ENCODE measurements at places on chromosomes 3 and 15.

DNA sequence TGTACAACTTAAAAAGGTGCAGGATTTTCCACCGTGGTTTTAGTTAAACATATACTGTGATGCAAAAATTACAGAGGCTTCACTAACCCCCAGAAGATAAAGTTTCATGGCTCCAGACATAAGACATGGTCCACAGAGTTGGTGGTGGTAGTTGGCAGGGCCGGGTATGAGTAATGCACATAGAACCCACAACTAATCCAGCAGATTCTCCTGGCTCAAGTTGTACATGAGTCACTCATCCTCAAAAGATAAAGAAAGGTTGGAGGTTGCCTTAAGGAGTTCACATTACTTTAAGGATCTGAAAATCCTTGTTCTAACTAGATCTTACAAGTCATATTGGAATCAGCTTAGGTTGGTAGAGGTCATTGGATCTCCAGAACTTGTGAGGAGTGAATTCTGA lies 98.3 kb upstream of the ZBTB20 start:
- DNase-seq, result no peak

- no peak for DNase-seq
Observed at GRCh38 chr15:63582718-63583426, 14.3 kb upstream of the FBXL22 start.

DNA sequence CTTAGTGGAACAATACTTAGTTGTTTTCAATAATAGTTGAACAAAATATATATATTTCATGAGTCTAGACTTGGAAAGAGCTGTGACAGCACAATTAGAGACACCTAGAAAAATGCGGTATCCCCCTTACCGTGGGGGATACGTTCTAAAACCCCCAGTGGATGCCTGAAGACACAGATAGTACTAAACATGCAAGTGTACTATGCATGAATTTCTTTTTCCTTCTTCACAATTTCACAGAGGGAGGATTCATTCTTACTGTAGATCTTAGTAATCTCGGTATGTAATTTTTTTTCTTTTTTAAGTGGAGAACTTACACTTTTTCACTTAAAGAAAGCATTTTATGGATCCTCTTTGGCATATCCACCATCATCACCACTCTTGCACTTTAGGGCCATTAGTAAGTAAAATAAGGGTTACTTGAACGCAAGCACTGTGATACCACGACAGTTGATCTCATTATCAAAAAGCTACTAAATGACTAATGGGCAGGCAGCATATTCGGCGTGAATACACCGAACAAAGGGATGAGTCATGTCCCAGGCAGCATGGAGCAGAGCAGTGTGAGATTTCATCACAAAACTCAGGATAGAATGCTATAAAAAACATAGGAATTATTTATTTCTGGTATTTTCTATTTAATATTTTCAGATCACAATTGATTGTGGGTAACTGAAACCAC lies 72.3 kb upstream of the ZNF280D start:
- peak; percentile 48 for DNase-seq

DNA sequence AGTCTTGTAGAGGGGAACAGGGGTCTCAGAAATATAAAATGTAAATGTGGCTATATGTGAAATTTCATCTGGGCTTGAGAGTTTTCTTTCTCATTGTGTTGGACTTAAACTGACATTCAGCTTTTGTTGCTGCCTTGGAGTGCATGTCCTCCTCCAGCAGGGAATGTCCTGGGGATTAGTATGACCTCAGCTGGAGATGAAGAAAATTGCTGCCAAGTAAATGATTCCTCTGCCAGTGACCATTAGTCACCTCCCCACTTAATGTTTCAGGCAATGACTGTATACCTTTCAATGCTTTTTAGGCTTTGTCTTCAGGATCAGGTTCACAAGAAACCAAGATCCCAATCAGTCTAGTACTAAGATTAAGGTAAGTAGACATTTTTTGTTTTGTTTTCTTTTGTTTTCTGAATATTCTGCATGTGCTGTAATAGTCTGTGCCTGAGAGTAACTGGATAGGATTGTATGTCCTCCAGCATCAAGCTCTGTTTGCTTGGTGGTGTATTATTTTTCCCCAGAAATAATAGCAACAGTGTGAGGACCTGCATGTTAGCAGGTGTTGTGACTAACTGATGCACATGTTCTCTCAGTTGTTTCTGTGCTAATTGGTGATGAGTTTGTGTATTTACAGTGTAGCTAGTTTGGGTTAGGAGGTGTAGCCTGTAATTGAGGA lies 18.1 kb upstream of the SLC22A13 start:
- peak; percentile 64 for DNase-seq

DNA sequence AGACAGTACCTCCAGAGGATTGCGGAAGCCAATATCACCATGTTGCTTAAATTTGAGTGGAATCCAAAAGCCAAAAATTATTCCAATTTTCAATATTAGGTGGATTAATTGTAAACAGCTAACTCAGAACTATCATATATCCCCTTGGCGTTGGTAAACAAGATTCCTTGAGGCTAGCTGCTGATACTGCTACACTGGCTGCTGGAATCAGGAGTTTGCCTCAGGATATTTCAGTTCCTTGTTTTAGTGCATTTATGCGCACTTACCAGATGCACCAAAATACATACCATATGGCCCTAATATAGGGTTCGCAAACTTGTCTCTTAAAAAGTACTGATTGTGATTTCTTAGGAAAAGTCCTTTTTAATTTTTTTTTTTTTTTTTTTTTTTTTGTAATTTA lies 605.2 kb upstream of the NAALADL2 start:
- DNase-seq, result no peak

- no peak for DNase-seq
Observed at GRCh38 chr3:38165722-38166387, 518 bp downstream of the OXSR1 start.

GRCh38 chr3:150985711-150986110 lies 13.2 kb upstream of the CLRN1 start:
- DNase-seq, result no peak

DNA sequence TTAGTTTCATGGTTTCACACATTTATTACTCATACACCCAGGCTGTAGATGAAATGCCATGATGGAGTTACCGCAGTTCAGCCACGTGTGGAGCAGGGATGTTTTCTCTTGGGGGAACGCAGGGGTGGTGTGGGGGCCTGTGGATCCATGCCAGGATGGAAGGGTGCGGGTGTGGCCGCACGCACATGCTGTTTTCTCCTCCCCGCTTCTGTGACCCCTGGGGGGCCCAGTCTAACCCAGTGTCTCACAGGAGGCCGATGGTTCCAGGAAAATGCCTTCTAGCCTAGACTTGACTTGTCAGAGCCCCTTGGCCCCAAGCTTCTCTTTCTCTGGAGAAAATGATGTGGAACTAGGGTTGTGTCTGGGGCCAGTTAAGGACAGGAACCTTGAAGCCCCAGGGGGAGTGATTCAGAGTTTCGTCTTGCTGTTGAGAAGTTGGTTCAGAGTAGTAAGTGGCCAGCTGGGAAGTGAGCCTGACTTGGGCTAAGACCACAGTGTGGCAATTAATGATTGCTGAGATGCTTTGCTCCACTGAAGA lies 240.4 kb upstream of the BHLHE40 start:
- no peak for DNase-seq

DNA sequence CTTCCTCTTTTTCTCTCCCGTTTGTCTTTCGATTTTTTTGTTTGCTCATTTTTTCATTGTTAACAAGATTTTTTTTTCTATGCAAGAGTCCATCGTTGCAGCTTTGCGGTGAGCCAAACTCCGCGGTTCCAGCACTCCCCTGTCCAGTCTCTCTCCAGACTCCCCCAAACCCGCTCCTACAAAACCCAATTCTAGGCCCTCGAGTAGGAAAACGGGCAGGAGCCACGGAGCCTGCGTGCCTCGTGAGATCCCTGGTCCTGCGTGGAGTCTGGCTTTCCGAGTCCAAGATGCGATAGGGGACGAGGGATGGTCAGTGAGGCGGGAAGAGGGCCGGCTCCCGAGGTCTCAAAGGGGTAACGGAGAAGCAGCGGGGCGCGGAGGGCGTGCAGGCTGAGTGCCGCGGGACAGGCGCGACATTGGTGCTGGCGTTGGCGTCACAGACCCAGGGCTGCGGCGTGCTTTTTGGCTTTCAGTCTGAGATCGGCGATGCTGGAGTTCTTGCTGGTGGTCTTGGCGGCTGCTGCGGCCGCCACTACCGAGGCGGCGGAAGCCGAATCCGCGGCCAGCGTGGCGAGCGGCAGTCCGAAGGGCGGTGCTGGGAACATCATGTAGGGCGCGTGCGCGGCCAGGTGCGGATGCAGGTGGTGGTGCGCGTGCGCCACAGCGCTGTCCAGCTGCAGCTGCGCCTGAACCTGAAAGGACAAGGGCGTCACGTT lies 8.5 kb downstream of the SHOX2 start:
- no peak for DNase-seq

DNA sequence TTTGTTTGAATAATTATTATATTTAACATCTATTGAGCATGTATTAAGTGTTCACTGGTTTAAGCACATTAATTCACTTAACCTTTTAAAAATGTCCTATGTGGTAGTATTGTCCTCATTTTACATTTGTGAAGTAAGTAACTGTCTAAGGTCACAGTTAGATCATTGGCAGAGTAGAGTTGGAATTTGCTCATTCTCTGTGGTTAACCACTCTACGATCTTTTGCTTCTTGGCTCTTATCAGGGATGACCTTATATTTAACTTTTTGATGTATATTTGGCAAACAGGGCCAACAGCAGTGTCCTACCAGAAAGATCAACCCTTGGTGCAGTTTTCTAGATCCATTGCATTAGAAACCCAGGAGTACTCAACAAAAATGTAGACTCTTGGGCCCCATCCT lies 34.0 kb downstream of the PXK start:
- no peak for DNase-seq

DNA sequence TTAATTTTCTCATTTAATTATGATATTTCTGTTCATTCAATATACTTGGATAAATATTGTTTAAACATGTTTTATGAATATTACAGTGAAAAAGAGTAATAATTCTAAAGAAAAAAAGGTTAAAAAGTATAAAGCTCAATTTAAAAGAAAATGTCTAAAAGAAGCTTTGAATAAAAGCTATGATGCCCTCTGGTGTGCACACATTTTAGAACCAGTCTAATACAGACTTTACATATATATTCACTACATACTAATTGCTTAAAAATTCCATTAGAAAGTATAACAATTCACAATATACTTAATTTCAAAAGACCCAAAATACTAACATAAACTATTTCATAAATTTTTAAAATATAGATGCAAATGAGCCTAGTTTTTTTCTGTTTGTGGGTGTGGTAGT lies 909.1 kb upstream of the ROBO1 start:
- no peak for DNase-seq

DNA sequence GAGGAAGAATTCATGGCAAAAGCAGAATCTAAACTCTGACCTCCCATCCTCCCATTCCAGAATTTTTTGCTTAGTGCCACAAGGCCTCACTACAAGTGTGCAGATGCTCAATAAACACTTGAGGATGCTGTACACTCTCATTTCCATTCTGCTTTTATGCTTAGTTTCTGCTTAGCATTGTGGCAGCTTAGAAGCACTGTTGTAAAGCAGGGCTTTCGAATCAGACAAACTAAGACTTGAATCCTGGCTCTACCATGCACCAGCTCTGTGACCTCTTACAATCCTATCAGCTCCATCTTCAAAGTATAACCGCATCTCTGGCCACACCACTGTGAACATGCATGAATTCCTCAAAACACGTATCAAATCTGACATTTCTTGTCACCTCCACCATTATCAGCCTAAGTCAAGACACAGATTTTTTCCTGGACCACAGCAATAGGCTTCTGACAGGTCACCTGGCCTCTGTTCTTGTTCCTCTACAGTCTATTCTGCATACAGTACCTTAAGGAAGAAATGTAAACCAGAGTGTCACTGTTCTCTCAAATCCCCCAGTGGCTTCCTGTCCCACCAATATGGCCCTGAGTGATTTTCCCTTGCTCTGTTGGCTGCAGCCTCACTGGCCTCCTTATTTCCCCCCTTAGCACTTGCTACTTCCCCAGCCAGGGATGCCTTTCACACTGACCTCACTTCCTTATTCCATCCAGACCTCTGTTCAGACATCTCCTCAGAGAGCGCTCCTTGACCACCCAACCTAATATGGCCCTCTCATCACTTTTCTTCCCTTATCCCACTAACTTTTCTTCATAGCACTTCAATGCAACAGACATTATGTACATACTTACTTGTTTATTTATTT lies 8.1 kb upstream of the PHC3 start:
- DNase-seq, result no peak

DNA sequence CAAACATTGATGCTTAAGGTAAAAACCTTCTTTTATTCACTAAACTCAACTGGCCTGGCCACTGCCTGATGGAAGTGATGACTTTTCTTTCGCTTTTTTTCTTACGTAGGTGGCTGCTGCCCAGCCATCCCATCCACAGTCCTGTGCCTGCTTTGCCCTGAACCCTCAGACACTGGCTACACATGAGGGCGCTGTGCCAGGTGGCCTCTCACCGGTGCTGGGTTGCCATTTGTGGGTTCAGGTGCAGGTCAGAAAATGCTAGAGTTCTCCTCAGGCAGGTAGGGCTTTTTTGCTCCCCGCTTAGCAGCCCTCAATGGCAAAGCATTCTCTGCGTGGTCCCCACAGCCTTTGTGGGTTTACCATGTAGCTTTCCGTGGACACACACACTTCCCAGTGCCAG lies 88.3 kb upstream of the PRR23E start:
- no peak for DNase-seq

GRCh38 chr15:69718916-69719315 lies 266.3 kb downstream of the RPLP1 start:
- DNase-seq, result no peak

GRCh38 chr3:25226747-25227146 lies 201.3 kb upstream of the RARB start:
- no peak for DNase-seq

- DNase-seq, result no peak
Observed at GRCh38 chr15:101372149-101372577, 77.1 kb upstream of the SNRPA1 start.

DNA sequence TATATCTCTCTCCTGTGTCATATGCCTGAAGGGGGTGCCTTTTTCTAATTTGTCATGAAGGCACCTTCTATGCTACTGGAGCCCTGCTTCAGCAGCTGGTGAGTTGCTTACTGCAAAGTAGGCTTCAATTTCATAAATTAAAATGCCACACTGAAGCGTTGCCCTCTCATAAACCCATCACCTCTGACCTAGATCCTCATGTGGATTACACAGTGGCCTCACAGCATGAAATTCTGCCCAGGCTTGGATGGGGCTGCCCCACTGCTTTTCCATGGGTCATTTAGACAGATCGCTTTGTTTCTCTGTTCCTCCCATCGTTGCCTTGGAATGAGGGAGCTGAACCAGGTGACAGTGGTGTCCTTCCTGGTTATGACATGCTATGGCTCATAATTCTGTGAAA lies 131.2 kb downstream of the RPL22L1 start:
- DNase-seq, result no peak

DNA sequence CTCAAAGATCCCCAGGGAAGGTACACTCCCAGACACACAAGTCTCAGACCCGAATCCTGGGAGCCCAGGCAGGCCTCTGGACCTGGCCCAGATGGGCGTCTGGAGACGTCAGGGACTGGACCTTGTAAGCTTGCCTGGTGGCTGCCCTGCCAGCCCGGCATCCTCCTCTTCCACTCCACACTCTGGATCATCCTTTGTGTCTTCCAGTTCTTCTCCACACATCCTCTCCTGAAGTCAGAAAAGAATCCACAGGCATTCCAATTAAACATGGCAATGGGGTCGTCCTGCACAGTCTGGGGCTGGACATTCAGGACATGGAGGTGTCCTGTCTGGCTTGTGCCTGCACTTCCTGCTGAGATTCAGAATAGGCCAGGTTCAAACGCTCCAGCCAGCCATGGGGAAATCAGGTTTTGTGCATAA lies 208.8 kb upstream of the IGF1R start:
- no peak for DNase-seq

- no peak for DNase-seq
Observed at GRCh38 chr3:132652640-132653270, 6.9 kb downstream of the ACAD11 start.
